ENCODE measurements at places on chromosomes 4 and X.

- peak; percentile 45 for DNase-seq
Measured at GRCh38 chrX:134484039-134484438, 24.1 kb downstream of the HPRT1 start.

DNA sequence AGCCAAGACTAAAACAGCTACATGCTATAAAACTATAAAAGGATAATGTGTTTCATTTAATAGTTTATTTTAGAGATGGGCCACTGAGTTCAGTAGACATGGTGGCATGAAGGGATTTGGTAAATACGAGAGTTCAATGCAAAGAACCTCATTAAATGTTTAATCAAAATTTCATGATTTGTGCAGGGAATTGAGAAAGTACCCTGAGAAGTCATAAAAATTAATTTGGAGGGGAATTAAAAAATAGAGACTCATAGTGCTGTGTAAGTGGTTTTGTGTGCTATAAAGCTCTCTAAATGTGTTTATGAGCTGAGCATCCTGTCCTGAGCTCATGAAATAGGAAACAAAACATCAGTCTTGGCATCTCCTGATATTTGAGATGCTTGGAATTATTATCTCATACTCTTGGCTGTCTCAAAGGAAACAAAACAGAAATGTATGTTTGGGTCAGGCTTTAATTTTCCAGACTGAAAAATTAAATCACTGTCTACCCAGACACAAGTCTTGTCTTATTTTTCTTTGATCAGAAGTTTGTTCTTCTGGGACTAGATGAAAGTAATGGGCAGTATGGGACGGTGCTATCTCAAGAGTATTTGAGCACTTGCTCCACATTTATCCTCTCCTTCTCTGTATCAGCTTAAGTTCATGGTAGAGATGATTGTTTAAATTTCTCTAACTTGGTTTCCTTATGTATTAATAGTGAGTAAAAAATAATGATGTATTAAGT, 38.0 kb upstream of the EMCN start:
- DNase-seq, result no peak

DNA sequence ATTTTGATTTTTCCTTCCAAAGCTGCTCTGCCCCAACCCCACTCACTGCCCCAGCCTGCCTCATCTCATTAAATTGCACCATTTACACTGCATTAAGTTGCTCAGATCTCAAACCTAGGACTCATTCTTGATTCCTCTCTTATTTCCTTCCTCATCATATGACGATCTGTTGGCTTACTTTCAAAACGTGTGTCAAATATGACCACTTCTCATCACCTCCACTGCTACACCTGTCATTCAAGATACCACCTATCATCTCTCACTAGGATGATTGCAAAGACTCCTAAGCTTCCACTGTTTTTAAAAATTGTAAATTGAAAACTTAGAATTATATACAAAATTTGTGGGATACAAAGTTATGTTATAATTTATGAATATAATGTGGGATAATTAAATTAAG, 147.1 kb downstream of the DCK start:
- no peak for DNase-seq

- no peak for DNase-seq
Measured at GRCh38 chr4:105415281-105415744, 58.5 kb downstream of the PPA2 start.
